ENCODE measurements at places on chromosomes 7 and 10.

- no peak for DNase-seq
These were observed 121.6 kb downstream of the EGFR start for GRCh38 chr7:55140221-55140940.

GRCh38 chr7:2016021-2016631 lies 216.6 kb downstream of the MAD1L1 start:
- DNase-seq = no peak

DNA sequence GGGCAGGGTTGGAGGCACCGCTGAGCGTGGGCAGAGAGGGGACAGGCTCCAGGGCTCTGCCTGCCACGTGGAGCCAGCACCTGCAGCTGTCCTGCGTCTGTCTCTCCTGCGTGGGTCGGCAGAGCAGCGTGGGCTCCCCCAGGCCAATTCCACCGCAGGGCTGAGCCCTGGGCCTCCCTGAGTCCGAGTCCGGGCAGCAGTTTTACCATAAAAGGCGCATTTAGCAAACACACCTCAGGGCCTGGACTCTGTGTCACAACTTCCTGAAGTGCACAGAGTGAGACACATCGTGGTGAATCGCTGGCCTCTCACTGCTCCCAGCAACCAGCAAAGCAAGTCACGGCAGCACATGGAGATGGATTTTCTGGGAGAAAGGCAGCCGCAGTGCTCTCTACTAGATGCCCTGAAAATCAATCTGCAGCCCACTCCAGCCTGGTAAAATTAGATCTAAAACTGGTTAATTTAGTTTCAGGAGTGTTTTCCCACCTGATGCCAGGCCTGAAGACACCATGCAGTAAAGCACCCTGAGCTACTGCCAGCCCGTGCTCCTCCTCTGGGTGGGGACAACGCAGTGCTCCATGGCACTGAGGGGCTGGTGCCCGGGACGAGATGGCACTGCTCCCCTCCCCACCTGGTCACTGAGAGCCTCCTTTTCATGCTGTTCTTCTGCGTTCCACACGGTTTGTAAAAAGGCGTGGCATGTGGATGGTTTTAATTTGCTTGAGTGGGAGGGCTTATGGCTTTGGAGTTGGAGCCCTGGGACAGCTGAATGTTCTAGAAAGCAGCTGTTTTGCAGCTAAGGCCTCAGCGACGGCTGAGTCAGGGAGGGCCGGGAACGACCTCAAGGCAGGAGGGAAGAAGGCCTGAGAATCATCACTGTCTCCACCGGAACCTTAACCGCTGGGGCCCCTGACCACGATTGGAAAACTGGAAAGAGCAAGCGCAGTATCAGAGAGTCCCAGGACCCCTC lies 336.9 kb downstream of the ADARB2 start:
- DNase-seq = peak; percentile 47

DNA sequence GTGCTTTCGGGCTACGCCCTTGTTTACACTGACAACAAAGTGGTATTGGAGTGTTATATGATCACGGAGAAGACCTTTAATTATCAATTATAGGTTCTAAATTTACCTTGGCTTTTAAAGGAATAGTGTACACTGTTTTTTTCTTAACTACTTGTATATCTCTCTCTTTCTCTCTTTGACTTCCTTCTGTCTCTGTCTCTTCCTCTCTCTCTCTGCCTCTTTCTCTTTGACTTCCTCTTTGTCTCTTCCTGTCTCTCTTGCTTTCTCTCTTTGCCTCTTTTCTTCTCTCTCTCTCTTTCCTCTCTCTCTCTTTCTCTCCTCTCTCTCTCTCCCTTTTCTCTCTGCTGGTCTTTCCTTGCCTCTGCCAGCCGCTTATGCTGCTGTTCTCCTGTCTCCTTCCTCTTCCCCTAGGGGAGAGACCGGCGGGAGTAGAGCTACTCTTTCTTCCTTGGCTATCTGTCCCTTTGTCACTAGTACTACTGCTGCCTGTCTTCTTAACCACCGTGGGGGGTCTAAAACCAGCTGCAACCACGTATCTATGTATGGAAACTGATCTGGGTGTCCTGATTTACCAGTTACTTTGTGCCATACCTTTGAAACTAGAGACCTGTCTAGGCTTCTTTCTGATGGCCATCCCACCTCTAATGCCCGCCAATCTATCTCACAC lies 36.9 kb upstream of the GSDME start:
- DNase-seq = no peak

DNA sequence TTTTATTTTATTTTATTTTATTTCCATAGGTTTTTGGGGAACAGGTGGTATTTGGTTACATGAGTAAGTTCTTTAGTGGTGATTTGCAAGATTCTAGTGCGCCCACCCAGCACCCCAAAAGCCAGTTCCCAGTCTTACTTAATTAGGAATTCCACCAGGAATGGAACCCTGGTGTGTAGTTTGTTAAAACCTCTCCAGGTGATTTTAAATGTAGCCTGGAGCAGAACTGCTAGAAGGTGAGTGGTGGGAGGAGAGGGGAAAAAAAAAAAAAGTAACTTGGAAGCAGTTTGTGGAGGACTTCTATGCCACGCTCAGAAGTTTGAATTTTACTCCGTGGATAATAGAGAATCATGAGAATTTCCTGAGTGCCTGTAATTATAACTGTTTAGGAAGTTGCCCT lies 5.5 kb upstream of the TEX47 start:
- no peak for DNase-seq

GRCh38 chr7:68187532-68187931 lies 1190.9 kb downstream of the TYW1 start:
- DNase-seq = no peak

GRCh38 chr10:70478191-70479164 lies at the start of gene PALD1:
Gene PALD1, plus strand, starts transcription at chr10:70478767. Its CDS starts 47,185 bp downstream, at chr10:70525952.
- DNase-seq = peak; percentile 83

GRCh38 chr7:149199234-149199995 lies 4.1 kb downstream of the ZNF282 start:
- no peak for DNase-seq

DNA sequence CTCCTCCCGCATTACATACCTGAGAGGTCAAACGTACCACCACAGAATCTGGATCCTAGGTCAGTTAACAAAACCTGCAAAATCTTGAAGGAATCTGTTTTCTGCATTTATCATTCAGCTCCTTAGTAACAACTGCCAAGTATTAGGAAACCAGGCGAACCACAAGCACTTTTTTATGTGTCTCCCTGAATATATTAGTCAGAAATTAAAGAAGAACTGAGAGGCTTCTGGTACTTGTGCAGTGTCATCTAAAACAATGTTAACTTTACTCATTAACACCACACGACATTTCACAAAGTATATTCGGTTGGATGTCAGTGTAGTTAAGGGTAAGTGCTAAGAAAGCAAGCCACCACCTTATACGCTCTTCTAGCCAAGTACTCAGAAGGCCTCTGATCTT lies 2.5 kb downstream of the CCDC6 start:
- no peak for DNase-seq

GRCh38 chr10:133359554-133359971 lies 1.7 kb upstream of the FUOM start:
- no peak for DNase-seq

GRCh38 chr7:75921479-75921878 lies 6.5 kb downstream of the POR start:
- DNase-seq = no peak

GRCh38 chr10:30390207-30390606 lies 41.1 kb upstream of the MTPAP start:
- DNase-seq = no peak

DNA sequence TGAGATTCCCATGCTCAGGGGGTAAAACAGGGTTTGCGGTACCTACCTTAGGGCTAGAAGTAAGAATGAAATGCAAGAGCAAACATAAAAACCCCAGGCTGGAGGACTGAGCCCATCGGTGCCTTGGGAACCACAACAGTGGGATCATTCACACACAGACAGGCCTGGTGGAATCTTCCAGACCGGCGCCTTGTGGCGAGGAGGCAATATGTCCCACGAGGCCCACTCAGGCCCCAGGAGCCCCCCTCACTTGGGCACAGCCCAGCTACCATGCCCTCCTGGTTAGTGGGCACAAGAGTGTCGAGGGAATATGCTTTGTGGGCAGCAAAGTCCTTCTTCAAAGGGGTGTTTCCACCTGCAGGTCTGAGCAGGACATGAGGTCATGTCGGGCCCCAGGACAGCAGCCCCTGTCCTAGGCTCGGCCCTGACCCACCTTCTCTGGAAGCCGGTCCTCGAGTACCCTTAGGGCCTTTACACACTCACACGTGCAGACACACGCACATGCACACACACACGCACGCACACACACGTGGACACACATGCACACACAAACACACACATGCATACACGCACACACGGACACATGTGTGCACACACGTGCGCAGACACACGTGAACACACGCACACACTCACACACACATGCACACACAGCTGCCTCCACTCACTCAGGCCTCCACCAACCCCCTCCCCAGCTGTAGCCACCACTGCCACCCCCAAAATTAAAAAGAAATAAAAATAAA lies 51.5 kb upstream of the MYL10 start:
- DNase-seq = no peak

GRCh38 chr7:106813705-106814305 lies 51.3 kb upstream of the PIK3CG start:
- DNase-seq = no peak

DNA sequence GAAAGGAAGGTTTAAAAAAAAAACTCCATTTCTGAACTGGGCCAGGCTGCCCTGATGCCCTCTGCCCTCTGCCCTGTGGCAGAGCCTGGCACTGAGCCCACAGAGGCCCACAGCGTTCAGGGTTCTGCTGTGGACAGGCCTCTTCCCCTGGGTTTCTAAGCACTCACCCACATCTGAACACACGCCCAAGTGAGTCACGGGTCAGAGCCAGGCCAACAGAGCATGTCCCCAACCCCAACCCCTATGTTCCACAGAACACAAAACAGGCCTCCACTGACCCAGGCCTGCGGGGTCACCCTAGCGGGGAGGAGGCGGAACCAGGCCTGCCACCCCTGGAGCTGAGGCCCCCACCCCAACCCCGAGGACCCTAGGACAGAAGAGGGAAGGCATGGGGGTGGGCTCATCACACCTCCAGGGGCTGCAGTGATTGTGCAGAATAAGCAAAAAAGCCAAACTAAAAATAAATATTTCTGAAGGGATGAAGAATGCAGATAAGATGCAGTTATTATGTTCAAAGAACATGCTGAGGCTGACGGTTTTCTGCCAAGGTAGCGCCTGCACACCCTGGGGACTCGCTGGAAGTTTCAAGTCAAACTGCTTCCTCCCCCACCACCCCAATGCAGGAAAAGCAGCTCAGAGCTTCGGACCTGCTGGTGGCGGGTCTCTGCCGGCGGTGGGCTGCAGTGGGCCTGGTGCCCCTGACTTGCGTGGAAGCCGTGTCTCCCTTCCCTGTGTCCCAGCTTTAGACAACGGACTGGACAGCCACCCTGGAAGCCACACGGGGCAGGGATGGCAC lies 5.4 kb downstream of the WDR86 start:
- DNase-seq = peak; percentile 29

- DNase-seq = peak; percentile 8
These were observed 147.8 kb upstream of the UNC5B start for GRCh38 chr10:71064413-71065118.

GRCh38 chr7:68820321-68820720 lies 778.0 kb upstream of the AUTS2 start:
- DNase-seq = no peak

DNA sequence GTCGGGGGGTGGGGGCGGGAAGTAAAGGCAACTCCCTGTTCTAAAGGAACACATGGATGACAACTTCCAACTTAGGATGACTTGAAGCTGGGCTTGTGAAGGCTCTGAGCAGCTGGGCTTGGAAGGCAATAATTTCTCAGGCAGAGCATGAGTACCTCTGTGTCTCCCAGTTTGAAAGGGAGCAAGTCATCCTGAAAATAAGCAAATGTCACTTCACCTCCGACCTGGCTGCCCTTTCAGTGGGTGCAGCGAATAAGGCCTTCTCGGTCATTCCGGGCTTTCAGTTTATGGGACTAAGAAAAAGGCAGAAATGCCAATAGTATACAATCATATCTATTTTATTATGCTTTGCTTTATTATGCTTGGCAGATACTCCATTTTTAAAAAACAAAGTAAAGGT lies 15.3 kb upstream of the ADAMTS14 start:
- DNase-seq = no peak

DNA sequence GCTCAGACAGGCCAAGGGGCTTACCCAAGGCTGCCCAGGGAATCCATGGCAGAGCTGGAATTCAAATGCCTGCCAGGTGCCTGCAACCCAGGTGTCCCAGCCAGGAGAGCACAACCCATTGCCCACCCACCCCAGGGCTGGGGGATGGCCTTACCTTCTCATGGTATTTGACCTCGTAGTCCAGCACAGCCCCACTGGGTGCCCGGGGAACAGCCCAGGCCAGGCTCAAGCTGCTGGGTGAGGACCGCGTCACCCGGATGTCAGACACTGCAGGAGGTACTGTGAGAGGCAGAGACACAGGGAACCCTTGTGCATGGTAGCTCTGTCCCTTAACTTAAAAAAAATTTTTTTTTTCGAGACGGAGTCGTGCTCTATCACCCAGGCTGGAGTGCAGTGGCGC lies 9.0 kb downstream of the EPHB4 start:
- DNase-seq = no peak

- DNase-seq = no peak
These were observed 6.9 kb upstream of the BAG3 start for GRCh38 chr10:119644205-119644814.

GRCh38 chr7:107286751-107287621 lies 118.2 kb downstream of the HBP1 start:
- no peak for DNase-seq

DNA sequence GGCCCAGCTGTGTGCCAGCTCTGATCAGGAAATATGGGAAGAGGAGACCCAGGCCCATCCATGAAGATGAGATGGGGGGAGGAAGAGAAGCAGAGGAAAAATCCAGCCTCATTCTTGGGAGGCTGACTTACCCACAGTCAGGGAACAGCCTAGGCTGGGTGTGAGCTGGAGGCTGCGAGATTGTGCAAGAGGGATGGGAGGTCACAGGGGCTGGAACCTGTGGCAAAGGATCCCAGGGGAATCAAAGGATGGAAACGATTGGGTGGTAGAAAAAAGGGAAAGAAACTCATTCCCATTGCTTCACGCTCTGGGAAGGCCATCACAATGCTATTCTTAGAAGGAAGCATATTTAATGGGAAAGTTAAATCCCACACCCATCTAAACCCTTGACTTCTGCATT lies 26.7 kb upstream of the CRHR2 start:
- DNase-seq = no peak

- peak; percentile 71 for DNase-seq
These were observed 1.8 kb downstream of the SLK start for GRCh38 chr10:103968441-103969391.

- DNase-seq = no peak
These were observed 636.2 kb upstream of the LRRN3 start for GRCh38 chr7:110454713-110455112.

- DNase-seq = no peak
These were observed 51.1 kb upstream of the GJD4 start for GRCh38 chr10:35554036-35554435.

GRCh38 chr7:136665878-136666509 lies 202.5 kb upstream of the CHRM2 start:
- DNase-seq = no peak

- no peak for DNase-seq
These were observed 5.5 kb downstream of the PPA1 start for GRCh38 chr10:70227548-70228320.

GRCh38 chr10:125102246-125102645 lies 58.1 kb downstream of the CTBP2 start:
- DNase-seq = no peak

- DNase-seq = no peak
These were observed 27.3 kb downstream of the PFKP start for GRCh38 chr10:3094609-3095036.

Data from RKO (cell line).